Renal cortical epithelial cell (primary cell): ENCODE measurements at places on chromosomes 2 and 18.

- DNase-seq: peak; percentile 88
These were observed 115.0 kb downstream of the SPTBN1 start for GRCh38 chr2:54570925-54571694.

GRCh38 chr2:160561551-160562295 is 68.1 kb upstream of the RBMS1 start:
- DNase-seq: peak; percentile 31

GRCh38 chr18:78517328-78517727 is 462.3 kb upstream of the SALL3 start:
- DNase-seq: no peak

- DNase-seq: peak; percentile 94
These were observed 88.4 kb downstream of the BCL2L11 start for GRCh38 chr2:111209045-111209514.

- DNase-seq: no peak
These were observed 163.2 kb upstream of the NCK2 start for GRCh38 chr2:105581555-105581944.

DNA sequence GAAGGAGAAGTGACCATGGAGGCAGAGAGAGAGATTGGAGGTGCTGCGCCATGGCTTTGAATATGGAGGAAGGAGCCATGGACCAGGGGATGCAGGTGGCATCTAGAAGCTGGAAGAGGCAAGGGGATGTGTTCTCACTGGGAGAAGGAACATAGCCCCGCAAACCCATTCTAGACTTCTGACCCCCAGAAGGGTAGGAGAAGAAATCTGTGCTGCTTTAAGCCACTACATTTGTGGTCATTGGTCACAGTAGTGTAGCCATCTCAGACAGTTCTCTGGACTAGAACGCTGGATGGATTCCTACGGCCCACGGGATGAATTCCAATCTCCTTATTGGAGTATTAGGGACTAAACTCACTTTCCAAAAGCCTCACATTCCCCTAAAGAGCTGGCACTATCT is 67.8 kb downstream of the PTGR3 start:
- no peak for DNase-seq

GRCh38 chr2:60512062-60512622 is 41.3 kb downstream of the BCL11A start:
- DNase-seq: no peak

DNA sequence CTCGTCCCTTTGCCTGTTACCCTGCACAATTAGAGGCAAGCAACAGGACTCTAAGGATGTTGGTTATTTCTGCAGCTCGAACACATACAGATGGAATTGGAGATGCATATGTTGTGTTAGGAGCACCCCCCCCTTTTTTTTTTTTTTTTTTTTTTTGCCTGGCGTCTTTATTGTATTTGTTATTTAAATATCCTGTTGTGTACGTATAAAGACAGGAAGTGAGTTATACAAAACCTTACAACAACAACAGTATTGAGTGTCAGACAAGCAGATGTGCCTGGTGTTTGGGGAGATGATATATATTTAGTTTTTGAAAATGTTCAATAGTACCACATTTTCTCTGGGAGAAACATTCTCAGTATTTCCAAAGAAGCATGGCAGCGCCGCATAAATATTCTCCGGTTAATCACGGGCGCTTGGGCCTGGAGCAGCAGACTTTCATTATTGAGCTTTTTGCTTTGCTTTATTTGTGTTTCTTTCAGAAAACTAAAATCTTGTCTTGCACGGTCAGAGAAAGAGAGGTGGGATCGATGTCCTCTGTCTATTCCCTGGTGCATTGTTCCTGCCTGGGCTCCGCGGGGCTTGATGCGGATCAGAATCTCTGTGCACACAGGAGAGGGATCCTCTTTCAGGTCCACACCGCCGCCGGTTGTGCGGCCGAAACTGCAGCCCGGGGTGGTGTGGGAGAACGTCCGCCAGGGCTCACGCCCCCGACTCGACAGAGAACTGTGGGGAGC is 23.2 kb upstream of the ZNF516 start:
- no peak for DNase-seq

DNA sequence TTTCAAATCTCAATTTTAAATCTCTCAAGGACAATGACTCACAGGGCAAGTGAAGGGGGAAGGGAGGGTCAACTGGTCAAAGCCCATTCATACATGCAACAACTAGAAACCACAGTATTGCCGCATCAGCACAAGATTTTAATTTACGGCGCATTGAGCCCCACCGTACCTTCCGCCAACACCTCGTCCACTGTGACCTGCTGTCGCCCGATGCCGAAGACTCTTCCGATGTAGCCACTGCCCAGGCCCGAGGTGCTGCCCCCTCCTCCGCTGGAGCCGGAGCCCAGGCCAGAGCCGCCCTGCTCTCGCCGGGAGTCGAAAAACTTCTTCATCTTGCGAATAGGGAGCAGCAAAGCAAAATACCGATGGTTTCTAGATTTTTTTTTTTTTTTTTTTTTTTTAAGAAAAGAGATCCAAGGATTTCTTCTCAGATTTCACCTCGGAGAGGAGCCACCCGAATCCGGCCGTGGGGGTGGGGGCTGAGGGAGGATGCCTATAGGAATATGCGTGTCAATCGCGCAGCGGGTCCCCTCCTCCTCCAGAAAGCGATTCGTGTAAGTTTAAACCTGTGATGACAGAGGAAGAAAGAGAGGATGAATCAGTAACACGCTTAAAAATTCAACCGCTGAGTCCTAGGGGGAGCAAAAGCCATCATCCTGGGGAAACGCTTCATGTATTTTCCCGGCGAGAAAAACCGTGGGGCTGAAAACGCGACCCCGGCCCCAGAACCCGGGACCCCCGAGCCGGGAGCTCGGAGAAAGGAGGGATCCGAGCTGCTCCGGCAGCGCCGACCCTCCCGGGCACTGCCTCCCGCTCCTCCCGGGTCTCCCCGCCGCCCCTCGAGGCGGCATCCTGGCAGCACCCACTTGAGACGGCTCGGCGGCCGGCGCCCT is 584 bp downstream of the AAK1 start:
- DNase-seq: peak; percentile 77

DNA sequence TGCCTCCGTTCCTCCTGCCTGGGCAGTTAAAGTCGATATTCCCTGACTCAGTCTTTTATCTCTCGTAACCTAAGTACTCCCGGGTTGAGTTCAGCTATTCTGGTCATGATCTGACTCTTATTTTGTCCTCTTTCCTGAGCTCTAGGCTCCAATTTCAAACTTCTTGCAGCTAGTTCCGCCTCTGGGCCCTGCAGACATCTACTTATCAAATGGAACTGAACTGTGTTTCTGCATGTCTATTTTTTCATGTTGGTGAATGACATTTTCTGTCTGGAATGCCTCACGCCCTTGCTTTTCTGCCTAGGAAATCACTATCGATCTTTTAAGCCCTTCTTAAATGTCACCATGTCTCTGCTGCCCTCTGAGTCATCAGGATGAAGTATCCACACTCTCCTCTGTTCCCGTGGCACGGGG is 101.5 kb downstream of the VAPA start:
- DNase-seq: peak; percentile 19

- peak; percentile 65 for DNase-seq
These were observed 42.9 kb upstream of the EML6 start for GRCh38 chr2:54680397-54681041.

GRCh38 chr2:144117086-144117485 is 402.8 kb downstream of the ZEB2 start:
- DNase-seq: no peak

DNA sequence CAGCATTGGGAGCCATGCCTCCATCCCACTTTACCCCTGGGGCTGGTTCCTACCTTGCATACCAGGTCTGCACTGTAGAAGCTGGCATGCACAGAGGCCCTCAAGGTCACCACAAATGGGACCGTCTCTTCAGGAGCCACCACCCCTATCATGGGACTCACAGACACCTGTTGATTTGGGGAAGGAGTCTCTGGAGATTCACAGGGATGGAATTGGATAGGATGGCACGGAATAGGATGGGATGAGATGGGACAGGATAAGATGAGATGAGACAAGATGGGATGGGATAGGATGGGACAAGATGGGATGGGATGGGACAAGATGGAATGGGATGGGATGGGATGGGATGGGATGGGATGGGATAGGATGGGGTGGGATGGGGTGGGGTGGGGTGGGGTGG is 16.1 kb upstream of the CRYBA2 start:
- DNase-seq: no peak

GRCh38 chr2:43605079-43605655 is 9.3 kb upstream of the THADA start:
- DNase-seq: peak; percentile 67

GRCh38 chr2:190744041-190744440 is 95.2 kb downstream of the NAB1 start:
- DNase-seq: no peak

DNA sequence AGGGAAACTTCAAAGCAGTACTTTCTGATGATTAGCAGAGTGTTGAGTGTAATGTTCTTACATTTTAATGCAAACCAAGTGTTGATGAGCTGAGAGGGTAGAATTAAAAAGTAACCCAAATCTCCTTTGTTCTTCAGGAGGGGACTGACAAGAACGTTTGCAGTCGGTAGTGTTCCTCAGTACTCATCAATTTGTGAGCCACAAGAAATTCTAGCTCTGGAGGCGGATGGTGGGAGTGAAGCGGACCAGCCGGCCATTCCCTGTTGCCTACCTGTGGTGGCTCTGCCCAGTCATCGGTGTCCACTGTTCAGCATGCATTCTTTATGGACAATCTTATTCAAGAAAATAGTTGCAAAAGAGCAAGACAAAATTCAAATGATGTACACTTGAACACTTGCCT is 438.6 kb upstream of the POU3F3 start:
- DNase-seq: no peak

GRCh38 chr2:1256632-1257324 is 156.5 kb upstream of the TPO start:
- no peak for DNase-seq
